ENCODE measurements at places on chromosomes 7 and 10.

GRCh38 chr7:15626041-15626440 lies 60.4 kb downstream of the MEOX2 start:
- DNase-seq: no peak

GRCh38 chr10:133276435-133277201 lies at the start of gene ADAM8:
Gene ADAM8 (minus strand): TSS chr10:133276868. CDS start chr10:133276817, 51 bp downstream.
- no peak for DNase-seq

DNA sequence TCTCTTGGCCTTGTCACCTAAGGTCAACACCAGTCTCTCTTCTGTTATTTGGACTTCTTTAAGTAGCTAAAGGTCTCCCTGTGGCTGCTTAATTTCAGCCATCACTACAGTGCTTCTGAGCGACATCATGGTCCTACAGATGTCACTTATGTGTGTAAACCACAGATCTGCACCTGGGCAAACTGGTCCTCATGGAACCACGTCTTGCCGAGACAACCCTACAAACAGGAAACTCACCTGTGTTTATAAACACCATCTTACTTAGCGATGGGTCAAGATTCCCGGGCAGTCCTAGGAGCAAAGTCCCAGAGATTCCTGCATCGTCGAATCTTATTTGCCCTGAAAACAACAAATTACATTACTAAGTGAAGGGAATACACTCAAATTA lies 27.8 kb downstream of the KLF6 start:
- no peak for DNase-seq

DNA sequence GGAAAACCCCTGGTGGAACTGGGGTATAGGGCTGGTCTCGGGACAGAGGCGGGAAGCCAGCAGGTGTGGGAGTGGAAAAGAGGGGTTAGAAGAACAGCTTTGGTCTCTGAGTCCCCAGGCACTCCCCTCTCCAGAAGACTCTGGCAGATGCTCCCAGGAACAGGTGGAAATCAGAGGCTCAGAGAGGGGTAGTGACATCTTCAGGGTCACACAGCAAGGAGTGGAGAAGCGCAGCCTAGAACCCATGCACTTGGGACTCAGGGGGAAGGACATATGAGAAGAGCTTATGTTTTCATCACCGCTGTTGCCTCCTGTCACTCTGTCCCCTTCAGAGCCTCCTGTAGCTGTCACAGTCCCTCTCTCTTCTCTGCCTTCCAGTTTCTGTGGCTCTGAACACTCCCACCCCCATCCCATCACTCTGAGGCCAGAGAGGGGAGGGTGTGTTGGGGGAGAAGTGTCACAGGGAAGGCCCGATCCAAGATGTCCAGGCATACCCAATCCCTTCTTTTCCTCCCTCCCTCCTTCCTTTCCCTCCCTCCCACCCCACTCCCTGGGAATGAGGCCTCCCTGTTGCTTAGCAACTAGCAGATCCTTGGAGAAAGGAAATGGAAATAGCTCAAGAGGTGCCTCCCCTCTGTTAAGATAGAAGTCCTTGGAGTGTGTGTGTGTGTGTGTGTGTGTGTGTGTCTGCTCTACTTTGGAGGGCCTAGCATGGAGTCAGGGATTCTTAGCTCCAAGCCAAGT lies 32.0 kb downstream of the SRRM3 start:
- no peak for DNase-seq

DNA sequence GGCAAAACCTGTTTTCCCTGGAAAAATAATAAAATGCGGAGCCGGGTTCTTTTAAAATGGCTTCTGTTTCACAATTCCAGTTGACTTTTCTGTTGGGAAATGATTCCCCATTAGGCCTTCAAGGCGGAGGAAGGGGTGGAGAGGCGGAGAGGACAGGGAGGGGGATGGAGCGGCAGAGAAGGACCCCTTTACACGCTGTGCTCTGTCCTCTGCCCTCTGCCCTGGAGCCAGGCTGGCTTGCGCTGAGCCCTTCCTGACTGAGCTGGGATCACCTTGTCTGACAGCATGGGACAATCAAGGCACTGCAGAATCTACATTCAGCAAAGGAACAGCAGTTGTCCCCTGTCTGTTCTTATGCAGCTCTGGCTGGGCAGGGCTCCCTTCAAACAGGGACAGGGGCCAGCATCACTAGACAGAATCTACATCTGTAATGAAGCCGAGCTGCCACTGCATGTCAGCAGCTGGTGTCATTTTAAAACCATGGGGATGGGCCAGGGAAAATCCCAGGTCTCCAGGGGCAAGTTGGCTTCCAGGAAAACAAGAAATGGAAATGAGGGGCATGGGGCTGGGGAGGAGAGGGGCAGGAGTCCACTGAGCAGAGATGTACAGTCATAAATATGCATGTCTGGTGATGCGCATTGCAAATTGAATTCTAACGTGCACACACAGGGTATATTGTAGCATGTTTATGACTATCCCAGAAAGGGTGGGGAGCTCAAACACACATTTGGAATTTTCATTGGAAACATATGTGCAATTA lies 120.0 kb downstream of the MKX start:
- no peak for DNase-seq

DNA sequence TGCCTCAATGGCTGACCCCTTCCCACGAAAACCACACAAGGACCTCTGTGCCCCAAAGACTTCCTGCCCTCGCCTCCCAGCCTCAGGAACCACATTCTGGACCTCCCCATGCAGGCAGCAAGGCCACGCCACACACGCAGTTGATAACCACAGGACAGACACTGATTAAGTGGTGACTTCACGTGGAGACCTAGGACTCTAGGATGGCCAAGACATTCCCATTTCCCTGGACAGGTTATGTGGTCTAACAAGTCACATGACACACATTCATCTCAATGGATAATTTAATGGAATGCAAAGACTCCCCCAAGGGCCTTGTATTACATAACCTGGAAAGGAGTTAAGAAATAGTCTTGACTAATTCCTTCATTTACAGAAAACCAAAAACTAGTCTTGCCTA lies 110.2 kb downstream of the LARP4B start:
- DNase-seq: no peak

DNA sequence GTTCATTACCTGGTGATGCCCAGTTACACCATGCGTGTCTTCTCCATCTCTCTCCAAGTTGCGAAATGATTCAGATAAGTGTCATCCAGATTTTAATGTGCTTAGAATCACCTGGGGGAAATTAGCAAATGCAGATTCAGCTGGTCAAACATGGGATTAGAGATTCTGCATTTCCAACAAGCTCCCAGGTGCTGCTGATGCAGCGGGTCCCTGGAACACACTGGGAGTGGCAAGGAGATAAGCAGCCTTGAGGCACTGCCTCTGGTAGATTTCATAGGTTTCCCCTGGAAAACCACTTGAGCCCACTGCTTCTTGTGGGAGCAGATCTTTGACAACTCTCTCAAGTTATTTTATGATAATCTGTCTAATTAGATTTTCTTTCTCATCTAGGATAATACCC lies 196.0 kb upstream of the C7orf33 start:
- DNase-seq: no peak
